ENCODE measurements at places on chromosomes 4 and X. TPM values are rescaled to one million over a fixed set of nuclear protein-coding genes. Genes with fewer than 3 reads are reported as not detected.

- DNase-seq: no peak
These were observed 49.0 kb downstream of the CRMP1 start for GRCh38 chr4:5843573-5844530.

GRCh38 chrX:42131856-42132255 lies 208.5 kb upstream of the CASK start:
- no peak for DNase-seq

The FOXR2 gene
- total RNA-seq: not detected

The IL21 gene
- total RNA-seq: not detected

- DNase-seq: no peak
These were observed 41.2 kb upstream of the ZMAT1 start for GRCh38 chrX:101973066-101973465.

DNA sequence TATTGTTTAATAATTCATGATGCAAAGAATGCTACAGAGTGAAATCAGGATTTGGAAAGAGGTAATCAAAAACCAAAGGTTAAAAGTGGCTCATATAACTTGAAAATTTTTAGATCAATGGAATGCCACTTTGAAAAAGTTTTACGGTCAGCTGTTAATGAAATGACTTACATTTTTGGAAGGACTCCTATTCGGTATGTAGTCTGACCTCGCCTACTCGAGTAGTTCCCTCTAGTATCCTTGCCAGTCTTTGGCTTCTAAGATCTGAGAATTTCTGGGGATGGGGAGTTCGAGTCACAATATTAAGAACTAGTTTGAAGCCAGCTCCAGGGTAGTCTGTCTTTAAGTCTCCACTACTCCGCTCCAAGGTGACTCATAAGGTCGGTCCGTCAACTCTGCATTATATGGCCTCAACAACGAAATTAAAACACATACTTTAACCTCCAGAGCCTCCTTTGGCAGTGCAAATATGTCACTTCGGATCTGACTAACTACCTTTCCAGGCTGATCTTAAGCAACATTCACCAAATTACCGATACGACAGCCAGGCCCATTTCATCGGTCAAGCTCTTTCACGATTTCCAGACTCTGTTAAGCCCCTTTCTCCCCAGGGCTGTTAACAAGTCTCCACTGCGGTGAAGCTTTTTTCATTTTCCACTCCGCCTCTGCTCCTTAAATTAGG lies 733 bp upstream of the NAA15 start:
- peak; percentile 32 for DNase-seq

The PF4V1 gene
- total RNA-seq: not detected

The BEX3 gene
- 175 TPM for total RNA-seq

- DNase-seq: no peak
These were observed 8.9 kb upstream of the ADGRG4 start for GRCh38 chrX:136291824-136292223.
